Uterine smooth muscle cell (primary cell): ENCODE measurements at places on chromosomes 2 and 18. TPM values are rescaled to one million over a fixed set of nuclear protein-coding genes. Genes with fewer than 3 reads are reported as not detected.

ST6GAL2 gene
- 0.11 and 0.25 TPM in 2 replicates for total RNA-seq

DHRS9 gene
- total RNA-seq, result not detected in 2 replicates

PSD4 gene
- 5.1 and 10.0 TPM in 2 replicates for total RNA-seq

ACP1 gene
- total RNA-seq, result 77.0 and 78.9 TPM in 2 replicates

EML6 gene
- total RNA-seq, result 0.62 and 1.1 TPM in 2 replicates

SEPTIN2 gene
- 328 and 388 TPM in 2 replicates for total RNA-seq

DSC2 gene
- total RNA-seq, result under 0.01 TPM in 1 of 2 replicates, not detected in the other

GDF7 gene
- 4.0 and 4.1 TPM in 2 replicates for total RNA-seq

SPP2 gene
- not detected in 2 replicates for total RNA-seq

ANKRD29 gene
- total RNA-seq, result 2.3 and 6.1 TPM in 2 replicates

TUBB8B gene
- total RNA-seq, result not detected in 2 replicates

CRYGD gene
- total RNA-seq, result not detected in 2 replicates

HSBP1L1 gene
- total RNA-seq, result 7.6 and 7.9 TPM in 2 replicates

MOCOS gene
- 2.2 and 5.6 TPM in 2 replicates for total RNA-seq

METTL8 gene
- 24.1 and 26.5 TPM in 2 replicates for total RNA-seq

RNF125 gene
- 0.50 and 0.89 TPM in 2 replicates for total RNA-seq

OR6B2 gene
- not detected in 2 replicates for total RNA-seq

SANBR gene
- total RNA-seq, result 10.1 and 11.7 TPM in 2 replicates

NAGK gene
- 53.4 and 55.8 TPM in 2 replicates for total RNA-seq

GPBAR1 gene
- total RNA-seq, result 0.12 TPM in 1 of 2 replicates, not detected in the other

LAMA3 gene
- 5.1 and 30.5 TPM in 2 replicates for total RNA-seq

RPRM gene
- under 0.01 and 0.22 TPM in 2 replicates for total RNA-seq

FAHD2B gene
- total RNA-seq, result 11.6 and 14.1 TPM in 2 replicates

CREG2 gene
- 3.9 and 5.2 TPM in 2 replicates for total RNA-seq

SFTPB gene
- under 0.01 TPM in 1 of 2 replicates, not detected in the other for total RNA-seq

MTA3 gene
- total RNA-seq, result 29.7 and 32.5 TPM in 2 replicates

ANKRD30B gene
- 0.12 and 0.55 TPM in 2 replicates for total RNA-seq

CD28 gene
- not detected in 2 replicates for total RNA-seq

C2orf72 gene
- total RNA-seq, result 0.12 and 0.22 TPM in 2 replicates

TMEM169 gene
- total RNA-seq, result 0.37 and 0.66 TPM in 2 replicates

TOGARAM2 gene
- total RNA-seq, result under 0.01 and 0.11 TPM in 2 replicates

CNGA3 gene
- not detected in 2 replicates for total RNA-seq

LRRC30 gene
- not detected in 2 replicates for total RNA-seq
